ENCODE measurements at places on chromosomes 3 and 15.

DNA sequence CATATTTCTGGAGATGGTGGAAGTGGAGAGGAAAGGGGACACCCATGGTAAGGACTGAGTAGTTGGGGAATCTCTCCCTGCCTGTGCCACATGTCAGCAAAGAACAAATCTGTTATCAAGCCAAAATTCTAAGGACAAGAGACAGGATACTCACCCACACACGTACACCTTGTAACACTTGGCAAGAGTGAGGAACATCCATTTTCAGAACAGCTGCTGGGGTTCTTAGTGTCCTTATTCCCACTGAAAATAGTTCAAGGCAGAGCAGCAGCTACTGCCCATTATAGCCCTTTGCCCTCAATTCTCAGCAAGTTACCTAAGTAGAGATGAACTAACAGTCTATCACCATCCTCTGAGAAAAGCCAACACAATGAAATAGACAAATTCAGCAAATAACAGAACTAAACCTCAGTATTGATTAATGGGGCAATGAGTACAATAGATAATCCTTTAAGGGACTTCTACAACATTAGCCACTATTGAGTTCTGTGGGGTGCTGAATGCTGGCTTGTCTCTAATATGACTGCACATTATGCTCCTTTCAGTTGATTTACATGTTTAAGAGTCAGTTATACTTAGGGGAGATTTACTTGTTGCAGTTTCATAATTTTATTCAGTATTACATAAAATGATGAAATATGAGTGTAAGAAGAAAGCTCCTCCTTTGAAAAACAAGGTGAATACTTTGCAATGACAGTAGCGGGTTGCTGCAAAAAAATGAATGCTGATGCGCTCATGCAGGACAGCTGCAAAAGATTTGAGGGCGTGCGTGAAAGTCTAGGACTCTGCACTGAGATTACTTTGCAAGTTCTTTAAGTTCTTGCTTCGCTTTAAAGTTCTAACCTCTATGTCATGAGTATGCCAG is 22.4 kb downstream of the SENP5 start:
- no peak for DNase-seq

DNA sequence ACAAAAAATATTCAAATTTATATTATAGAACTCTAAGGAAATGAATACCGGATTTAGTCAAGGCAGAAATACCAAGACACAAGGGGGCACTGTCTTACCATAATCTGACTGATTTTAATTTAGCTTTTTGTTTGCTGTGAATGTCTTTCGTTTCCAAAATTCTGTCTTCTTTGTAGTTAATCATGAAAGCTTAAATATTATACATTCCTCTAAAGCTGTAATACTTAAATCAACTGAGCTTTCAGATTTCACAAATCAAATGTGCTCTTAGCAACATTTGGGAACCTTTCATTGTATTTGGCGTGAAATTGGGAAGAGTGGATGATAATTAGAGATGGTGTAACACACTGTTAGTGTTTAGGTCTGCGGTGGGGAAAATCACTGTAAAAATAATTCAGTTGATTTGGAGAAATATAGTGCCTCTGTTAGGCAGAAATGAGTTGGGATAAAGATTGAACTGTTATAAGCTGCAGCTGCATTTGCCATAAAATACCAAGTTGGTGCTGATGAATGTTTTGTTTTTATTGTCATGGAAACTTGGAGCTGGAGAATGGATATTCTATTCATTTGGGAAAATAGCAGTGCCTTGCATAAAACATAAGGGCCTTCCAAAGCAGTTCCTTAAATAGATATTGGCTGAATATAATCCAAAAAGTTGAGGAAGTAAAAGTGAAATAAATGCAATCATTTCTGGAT is 228.2 kb downstream of the TCF12 start:
- peak; percentile 22 for DNase-seq

GRCh38 chr3:133965906-133966305 is 63.8 kb downstream of the SLCO2A1 start:
- DNase-seq, result no peak

DNA sequence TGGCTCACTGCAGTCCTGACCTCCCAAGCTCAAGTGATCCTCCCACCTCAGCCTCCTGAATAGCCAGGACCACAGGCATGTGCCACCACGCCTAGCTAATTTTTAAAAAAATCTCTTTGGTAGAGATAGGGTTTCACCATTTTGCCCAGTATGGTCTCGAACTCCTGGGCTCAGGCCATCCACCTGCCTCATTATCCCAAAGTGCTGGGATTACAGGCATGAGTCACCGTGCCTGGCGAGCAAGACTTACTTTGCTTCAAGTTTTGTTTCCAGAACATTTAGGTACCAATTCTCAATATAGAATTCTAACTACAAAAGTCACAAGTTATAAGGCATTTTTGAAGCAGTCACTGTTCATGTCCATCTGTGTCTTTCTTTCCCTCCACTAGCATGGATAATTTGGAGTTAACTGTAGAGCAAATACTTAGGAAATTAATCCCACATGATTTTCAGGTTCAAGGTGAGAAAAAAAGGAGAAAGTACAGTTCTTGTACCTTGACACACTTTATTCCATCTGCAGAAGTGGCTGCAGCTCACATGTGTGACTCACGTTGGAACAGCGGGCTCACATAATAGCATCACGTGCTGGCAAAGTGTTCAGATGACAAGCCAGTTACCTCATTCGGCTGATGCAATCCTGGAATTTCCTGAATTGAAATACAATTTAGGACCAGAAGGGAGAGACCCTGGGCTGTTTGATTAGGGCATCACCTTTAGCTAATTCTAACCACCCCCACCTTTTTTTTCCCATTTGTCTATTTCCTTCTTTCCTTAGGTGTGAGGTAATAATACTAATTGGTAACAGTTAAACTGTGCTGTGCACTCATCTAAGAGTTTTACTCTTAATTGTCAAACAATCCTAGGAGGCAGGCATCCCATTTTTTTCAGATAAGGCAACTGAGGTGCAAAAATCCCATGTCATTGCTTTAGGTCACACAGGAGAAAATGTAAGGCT is 46.9 kb upstream of the NEDD4 start:
- no peak for DNase-seq

DNA sequence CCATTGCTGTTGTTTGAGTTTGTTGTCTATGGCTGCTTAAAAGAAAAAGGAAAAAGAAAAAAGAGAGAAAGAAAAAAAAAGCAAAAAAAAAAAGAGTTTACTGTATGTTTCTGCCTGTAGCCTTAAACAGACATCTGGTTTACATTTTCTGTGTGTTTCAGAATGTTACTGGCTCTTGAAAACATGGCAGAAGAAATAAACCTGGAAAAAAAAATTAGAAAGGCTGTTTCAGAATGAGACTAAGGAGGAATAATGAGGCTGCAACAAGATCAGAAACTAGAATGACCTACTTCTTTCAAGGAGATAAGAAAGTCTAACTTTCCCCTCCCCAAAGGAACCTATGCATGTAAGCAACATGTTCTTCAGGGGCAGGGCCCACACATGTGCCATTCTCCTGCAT is 292.1 kb downstream of the DIPK2A start:
- no peak for DNase-seq

DNA sequence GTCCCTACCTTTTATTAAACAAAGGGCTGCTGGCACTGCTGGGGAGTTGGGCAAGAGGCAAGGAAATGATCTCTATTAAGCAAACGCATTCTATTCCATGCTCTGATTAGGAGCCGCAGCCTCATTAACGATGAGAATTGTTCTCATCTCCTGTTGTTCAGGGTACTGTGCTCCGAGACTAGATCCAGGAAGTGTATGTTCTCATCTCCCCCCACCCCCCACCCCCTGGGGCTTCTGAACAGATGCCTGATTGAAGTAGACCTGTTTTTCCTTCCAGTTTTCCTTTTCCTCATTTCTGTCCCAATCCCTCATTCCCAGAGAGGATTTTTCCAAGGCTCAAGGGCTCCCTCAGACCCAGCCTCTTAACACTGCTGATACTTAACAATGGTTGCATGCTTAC is 81.6 kb upstream of the FEZF2 start:
- DNase-seq, result no peak

DNA sequence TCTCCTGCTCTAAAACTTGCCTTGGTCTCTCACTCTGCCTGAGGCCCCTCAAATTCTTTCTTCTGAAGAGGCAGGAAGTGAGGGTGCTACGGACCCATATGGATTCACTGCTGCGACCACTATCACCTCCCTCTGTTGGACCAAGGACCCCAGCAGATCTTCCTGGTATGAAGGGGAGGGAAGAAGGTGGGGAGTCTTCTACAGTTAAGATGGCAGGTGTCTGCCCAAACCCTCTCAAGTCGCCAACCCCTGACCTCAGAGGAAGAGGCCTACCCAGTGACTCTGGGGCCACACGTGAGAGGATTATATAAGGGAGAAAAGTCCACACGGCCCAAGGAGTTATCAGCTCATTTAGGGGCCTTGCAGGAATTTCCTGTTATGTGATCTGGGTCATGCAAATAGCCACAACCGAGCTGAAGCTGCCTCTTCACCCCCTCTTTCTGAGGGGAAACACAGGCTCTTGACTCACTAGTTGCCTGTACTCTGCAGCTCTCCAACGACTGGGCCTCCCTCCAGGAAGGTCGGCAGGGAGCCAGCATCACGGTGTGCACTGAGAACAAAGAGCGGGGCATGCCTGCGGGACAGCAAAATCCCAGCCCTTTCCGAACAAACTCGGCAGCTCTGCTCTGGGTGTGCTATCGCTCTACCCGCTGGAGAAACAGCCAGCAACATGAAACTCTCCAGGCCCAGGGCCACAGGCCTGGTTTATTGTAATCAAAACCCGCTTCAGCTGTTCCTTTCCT is 116.0 kb downstream of the XXYLT1 start:
- peak; percentile 50 for DNase-seq

DNA sequence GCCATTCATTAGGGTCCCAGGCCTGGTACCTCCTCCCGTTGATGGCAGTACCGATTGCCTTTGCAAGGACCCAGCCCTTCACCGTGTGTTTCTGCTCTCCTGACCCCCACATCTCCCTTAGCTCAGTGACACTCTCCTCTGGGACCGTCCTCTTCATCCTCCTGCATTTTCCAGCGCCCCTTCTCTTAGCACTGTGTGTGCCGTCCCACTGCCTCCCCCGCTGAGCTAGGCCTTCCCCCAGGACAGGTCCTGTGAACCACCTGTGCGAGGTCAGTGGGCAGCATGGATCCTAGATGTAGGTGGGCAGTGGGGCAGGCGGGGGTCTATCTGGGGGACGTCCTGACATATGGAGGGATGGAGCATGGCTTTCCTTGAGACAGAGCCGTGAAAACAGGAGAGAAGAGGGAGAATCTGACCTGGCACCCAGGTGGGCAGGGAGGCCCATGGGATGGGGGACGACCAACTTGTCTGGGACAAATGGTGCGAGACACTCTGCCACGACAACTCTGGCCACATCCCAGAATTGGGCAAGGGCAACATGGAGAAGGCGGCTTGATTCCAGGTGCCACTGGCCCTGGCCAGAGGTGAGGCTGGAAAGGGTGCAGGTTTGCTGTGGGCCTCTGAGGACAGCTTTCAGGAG is 87.7 kb upstream of the ALDH1L1 start:
- DNase-seq, result no peak

- no peak for DNase-seq
Measured at GRCh38 chr3:154656486-154656885, 226.5 kb upstream of the GPR149 start.

DNA sequence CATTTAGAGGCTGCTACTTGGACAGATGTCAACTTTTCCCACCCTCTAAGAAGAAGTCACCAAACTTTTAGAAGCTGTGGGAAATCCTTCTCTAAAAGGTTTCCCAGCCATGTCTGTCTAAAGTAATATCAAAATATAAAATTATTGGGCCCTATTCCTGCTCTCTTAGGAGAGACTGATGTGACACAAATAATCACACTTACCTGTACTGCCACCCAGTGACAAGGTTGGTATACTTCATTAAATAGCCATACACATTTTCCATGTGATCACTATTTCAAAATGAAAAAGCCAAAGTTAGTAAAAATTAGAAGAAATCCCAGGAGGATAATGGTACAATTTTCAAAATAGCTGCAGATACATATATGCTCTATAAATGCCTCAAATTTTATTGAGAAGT is 12.6 kb downstream of the OSBPL11 start:
- DNase-seq, result peak; percentile 31

DNA sequence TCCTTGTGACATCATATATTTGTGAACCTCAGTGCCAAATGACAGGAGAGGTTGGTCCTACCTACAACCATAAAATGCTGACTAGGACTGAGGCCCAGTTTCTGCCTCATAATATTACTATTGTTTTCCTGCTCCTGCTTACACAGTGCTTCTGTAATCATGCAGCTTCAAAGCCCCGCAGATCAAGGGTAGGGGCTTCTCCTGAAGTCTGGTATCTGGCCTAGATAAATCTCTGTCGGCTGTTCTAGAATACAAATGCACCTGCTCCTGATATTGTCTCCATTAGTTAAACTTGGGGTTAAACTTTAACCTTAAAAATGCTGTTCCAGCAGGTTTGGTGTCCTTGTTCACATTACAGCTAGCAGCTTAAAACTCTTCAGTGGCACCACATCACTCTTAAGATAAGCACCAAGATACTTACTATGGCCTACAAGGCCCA is 552.4 kb downstream of the TUSC7 start:
- DNase-seq, result no peak

DNA sequence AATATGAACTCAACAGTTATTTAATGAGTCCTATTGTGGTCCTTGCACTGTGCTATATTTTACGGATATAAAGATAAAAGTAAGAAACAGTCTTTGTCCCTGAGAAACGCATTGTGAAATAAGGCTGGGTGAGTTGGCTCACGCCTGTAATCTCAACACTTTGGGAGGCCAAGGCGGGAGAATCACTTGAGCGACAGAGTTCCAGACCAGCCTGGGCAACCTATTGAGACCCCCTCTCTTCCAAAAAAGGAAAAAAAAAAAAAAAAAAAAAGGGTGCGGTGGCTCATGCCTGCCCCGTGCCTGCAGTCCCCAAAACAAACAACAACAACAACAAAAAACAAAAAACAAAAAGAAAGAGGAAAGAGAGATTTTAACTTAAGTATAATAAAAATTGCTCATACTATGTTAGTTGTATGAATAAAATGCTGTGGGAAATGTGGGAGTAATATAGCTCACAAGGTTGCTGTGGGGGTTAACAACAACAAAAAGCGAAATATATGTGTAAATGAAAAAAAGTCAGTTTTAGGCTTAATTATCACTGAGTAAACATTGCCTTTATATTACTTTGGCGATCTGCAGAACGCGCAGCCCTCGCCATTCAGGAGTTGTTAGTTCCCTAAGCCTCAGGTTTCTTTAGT is 461 bp upstream of the FNDC3B start:
- DNase-seq, result no peak

DNA sequence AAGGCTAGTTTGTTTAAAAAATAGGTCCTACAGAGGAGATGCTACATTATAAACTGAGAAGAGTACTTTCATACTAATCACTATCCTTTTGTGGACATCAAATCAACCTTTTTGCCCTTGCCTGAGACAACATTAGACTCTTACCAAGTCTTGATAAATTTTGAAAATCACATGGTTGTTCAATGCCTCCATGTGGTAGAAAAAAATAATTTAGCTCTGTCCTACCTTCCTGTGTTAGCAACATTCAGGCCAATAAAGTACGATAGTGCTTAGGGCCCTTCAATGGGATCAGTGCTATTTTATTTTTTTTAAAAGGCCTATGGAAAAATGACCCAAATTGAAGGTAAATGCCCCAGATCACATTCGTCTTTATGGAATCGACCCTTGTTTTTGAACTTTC is 5.0 kb upstream of the UBE2E1 start:
- DNase-seq, result no peak

Measured in D341Med (cell line).